ENCODE measurements at places on chromosomes 5 and 9.

DNA sequence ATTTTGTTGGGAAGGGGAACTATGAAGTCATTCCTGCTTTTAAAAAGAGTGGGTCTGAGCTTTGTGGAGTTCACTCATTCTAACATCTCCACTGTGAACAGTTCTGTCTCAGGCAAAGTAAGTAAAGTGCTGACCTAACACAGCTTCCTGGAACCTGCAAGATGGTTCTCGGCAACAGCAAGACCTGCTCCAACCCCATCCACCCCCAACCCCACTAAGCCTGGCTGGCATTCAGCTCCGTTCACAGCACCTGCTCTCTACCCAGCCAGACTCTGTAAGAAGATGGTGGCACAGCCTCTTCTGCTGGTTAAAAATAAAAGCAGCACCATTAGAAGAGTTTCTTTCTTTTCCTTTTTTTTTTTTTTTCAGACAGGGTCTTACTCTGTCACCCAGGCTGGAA is 42.0 kb downstream of the EPB41L4B start:
- no peak for DNase-seq

DNA sequence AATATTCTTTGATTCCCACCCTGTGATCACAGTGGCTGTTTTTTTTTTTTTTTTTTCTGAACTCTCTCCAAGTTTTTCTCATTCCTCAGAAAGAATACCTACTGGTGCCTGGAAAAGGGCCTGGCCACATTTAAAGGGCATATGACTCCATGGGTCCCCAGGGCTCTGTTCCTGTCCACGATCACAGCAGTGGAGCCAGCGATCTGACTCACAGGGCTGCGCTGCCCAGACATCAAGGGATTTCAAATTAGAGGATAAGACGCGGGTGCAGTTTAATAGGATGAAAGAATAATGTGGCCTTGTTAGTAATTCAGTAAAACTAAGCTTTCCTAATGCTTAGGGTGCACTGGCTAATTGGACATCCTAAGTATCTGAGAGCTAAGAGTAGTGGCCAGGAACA is 175.1 kb upstream of the MSX2 start:
- peak; percentile 27 for DNase-seq

- peak; percentile 65 for DNase-seq
Observed at GRCh38 chr9:123349691-123350480, 6.1 kb upstream of the CRB2 start.

DNA sequence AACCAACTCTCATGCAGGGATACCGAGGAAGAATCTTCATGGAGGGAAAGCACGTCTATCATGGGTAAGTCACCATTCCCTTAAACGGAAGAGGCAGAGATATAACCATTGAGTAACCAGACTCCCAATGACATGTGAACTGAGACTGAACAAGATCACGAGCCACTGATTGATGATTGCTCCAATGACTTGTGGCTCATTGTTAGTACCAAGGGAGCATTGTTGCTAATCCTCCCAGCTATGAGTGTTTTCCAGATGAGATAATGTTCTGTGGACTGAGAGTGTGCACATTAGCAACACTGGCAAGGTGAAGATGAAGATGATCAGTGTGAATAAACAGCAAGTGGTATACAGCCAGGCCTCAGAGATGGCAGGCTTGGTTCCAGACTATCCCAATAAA is 219.2 kb upstream of the MAP3K1 start:
- DNase-seq, result no peak
